Endothelial cell of umbilical vein (primary cell): ENCODE measurements at places on chromosomes 2 and 18. TPM values are rescaled to one million over a fixed set of nuclear protein-coding genes. Genes with fewer than 3 reads are reported as not detected.

DNA sequence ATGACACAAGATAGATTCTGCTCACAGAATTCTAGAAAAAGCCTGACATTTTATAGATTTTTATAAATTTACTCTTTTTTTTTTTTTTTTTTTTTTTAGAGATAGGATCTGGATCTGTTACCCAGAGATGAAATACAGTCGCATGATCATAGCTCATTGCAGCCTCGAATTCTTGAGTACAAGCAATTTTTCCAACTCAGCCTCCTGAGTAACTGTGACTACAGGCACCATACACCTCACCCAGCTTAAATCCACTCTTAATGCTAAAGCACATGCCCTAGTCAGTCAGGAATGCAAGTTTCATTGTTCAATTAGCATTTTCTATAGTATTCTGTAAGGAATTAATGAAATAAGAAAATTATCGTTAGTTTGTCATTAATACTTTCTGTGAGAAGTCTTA is 32.1 kb upstream of the WDR75 start:
- peak; percentile 10 for DNase-seq

- DNase-seq: no peak
Observed at GRCh38 chr2:183495589-183496267, 371.5 kb downstream of the NUP35 start.

- DNase-seq: no peak
Observed at GRCh38 chr2:191941376-191941929, 94.6 kb upstream of the CAVIN2 start.

DNA sequence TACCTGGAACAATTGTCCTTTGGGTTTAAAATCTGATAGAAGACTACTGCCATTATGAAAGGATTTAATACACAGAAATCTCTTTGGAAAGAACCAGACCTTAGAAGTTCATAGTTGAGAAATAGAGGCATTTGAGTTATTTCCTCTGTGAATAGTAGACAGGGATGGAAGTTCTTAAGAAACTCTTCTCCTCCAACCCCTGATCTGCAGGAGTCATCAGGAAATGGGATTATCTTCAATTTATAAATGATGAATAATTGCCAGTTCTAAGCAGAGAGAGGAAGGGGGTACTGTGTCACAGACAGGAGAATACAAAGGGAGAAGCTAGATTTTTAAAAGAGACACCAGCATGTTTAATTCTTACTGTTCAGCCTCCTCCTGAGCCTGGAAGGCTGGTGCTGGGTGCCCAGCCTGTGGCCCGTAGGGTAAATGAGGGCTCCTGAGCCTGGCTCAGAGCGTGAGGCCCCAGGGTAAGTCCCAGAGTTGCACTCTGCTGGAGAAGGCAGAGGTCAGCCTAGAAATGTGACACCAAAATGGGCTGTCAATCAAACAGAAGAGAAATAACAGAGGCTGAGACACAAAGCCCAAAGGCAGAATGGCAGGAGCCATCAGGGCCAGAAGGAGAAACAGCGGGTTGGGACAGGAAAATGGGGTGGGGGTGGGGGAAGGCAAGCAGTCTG is 58.2 kb upstream of the PKDCC start:
- DNase-seq: no peak

- no peak for DNase-seq
Observed at GRCh38 chr2:143525402-143525860, 396.2 kb downstream of the ARHGAP15 start.

DNA sequence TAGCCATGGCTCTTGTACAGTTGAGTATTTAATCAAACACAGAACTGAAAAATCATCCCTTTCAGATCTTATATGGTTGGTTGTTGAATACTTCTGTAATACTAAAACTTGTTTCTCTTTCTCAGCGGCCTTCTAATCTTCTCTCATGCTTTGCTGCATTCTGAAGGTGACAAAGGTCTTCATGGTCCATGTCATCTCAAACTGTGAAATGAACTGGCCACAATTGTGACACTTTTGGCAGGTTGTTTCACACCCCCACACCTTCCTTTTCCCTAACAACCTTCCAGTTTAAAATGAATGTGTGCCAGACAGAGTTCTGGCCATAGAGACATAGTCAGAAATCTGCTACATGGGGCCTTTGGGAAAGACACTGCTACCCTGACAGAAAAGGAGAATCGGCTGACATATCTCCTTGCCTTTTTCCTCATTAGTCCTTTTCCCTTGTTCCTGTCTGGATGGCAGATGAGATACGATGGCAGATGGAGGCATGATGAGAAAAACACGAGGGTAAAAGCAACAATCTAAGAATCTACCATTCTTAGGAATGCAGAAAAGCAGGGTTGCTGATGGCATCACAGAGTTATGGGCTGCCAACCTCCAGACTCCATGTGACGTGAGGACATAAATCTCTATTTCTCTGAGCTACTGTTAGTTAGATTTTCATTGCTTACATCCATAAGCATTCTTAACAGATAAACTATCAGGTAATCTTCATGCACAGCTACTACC is 106.5 kb downstream of the PIGN start:
- no peak for DNase-seq

GRCh38 chr2:126877861-126878565 is 20.7 kb upstream of the TEX51 start:
- no peak for DNase-seq

- DNase-seq: peak; percentile 69
Observed at GRCh38 chr2:231124838-231125568, at the start of gene HTR2B. HTR2B (minus strand) TSS chr2:231125042; CDS start chr2:231123764, 1,278 bp downstream.

Gene REEP1
- total RNA-seq: 0.21 and 0.53 TPM in 2 replicates

Gene GPBAR1
- total RNA-seq: 0.60 and 0.75 TPM in 2 replicates

Gene SP5
- not detected in 2 replicates for total RNA-seq

Gene SMYD1
- not detected in 2 replicates for total RNA-seq

Gene CCDC138
- 10.6 and 10.8 TPM in 2 replicates for total RNA-seq

Gene GCKR
- 0.27 and 1.2 TPM in 2 replicates for total RNA-seq
